ENCODE measurements at places on chromosomes 2 and 18.
A peak's percentile ranks its signal among the peaks of the same experiment; 100 is the strongest.

DNA sequence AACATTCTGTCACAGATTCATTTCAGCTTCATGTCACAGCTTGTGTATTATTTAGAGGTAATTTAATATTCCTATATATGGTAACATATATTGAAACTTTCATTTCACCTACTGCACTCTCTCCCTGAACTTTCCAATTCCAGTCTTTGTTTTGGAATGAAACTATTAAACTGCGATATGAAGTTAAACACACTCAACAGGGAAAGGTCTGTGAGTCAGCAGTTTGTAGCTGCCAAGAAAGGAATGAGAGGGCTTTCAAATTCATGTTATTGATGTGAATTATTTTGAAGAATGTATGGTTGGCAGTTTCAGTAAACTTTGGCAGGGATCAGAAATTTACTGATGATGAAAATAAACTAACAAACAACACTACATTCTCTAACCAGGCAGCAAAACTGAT, 148.3 kb downstream of the HNMT start:
- DNase-seq, result no peak

- DNase-seq, result no peak
Measured at GRCh38 chr2:112812318-112813267, 24.0 kb downstream of the IL1B start.

GRCh38 chr18:25646971-25647370, 295.0 kb upstream of the ZNF521 start:
- DNase-seq, result no peak

GRCh38 chr2:33058716-33059470, 112.1 kb downstream of the LTBP1 start:
- peak; percentile 95 for DNase-seq

- no peak for DNase-seq
Measured at GRCh38 chr2:85794491-85795121, 40.8 kb downstream of the ATOH8 start.

DNA sequence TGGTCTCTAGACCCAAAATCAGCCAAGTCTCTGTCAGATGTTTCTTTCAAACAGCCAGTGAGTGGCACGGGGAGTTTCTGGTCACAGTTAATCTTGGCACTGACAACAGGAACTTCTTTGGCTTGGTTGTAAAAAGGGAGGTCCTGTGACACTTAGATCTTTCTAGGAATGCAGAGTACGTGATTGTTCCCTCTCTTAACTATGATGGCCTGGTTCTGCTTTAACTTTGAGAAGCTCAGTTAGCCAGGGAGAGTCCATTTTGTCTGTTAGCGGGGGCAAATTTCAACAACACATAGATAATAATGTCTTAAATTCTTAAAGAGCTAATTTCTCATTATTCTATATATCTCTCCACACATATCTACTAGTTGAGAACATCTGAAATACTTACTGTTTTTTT, 344.5 kb upstream of the LRRTM4 start:
- no peak for DNase-seq

DNA sequence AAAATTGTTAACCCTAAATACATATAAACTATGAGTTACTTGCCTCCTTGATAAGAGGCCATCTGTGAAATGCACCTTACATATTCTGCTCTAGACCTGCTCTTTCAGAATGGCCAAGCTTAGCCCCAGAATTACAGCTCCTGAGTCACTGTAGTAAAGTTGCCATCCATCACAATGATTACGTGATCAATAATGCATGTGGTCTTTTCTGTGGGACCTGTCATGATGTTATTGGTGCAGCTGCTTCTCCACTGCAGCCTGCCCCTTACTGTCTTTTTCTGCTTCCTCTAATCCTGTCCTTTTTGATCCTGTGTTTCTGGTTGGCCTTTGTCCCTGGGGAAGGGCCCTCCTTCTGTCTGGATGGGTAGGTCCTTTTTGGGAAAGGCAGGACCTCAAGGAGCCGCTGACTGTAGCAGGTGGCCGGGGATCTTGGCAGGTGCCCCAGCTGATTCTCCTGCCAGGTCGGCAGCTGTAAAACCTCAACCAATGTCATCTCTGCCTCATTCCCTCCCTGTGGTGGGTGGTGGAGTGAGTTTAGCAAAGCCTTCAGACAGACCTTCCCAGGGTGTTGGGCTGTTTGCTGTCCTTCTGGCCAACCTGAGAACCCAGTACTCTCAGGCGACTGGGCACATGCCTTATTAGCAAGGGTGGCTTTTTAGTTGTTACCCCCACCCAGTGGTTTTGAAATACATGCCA, 126.2 kb upstream of the EML6 start:
- DNase-seq, result peak; percentile 12

DNA sequence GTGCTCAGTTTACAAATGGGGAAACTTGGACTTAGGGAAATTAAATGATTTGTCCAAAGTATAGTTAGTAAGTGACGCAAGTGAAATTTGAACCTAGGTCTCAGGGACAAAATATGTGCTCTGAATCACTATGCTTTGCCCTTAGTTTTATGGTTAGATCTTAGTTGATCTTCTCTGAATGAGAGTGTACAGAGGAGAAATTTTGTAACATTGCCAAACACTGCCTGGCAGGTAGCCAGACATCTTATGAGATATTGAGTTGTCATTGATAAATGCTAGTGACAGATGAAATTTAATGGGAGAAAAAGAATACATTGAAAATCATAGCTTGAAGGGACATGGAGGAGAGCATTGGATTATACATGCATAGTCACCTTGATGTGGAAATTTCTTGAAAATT, 91.4 kb downstream of the GALNT1 start:
- no peak for DNase-seq

GRCh38 chr2:38554973-38555595, 47.6 kb downstream of the HNRNPLL start:
- DNase-seq, result no peak

GRCh38 chr18:45801416-45802004, 24.0 kb upstream of the SIGLEC15 start:
- no peak for DNase-seq

DNA sequence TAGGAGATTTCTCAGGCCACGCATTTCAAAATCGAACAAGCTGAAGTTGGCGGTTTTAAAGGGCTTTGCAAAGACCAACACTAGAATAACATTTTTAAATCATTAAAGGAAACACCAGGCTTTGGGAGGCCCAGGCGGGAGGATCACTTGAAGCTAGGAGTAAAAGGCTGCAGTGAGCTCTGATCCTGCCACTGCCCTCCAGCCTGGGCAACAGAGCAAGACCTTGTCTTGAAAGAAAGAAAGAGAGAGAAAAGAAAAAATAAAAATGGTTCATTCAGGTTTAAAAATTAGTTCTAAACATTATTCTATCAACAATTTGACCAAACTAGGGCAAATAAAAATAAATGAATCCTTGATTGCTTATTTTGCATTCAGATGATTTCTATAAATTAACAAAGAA, 789 bp upstream of the CHST9 start:
- no peak for DNase-seq

GRCh38 chr18:63949068-63949737, at the start of gene HMSD:
HMSD (plus strand) TSS chr18:63949301; CDS start chr18:63953456, 4,155 bp downstream.
- peak; percentile 39 for DNase-seq

- peak; percentile 10 for DNase-seq
Measured at GRCh38 chr2:230068651-230069055, at the start of gene SLC16A14. SLC16A14 (minus strand) TSS chr2:230068924; CDS start chr2:230059352, 9,572 bp downstream.

DNA sequence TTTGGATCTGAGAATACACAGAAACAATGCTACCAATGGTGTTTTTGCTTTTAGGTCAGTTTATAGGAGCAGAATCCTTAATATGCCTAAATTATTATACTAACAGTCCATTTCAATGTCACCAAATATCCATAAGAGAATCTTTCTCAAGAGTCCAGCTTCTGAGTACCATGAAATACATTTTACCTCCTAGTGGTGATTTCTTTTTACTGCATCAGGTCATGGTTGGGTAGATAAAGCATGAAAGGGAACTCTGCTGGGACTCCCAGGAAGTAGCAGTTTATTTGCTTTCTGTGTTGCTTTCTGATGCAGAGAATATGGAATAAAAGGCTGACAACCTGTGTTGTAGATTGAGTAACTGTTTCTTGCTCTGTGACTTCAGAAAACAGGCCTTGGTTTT, 115.6 kb downstream of the PPP1R1C start:
- no peak for DNase-seq

DNA sequence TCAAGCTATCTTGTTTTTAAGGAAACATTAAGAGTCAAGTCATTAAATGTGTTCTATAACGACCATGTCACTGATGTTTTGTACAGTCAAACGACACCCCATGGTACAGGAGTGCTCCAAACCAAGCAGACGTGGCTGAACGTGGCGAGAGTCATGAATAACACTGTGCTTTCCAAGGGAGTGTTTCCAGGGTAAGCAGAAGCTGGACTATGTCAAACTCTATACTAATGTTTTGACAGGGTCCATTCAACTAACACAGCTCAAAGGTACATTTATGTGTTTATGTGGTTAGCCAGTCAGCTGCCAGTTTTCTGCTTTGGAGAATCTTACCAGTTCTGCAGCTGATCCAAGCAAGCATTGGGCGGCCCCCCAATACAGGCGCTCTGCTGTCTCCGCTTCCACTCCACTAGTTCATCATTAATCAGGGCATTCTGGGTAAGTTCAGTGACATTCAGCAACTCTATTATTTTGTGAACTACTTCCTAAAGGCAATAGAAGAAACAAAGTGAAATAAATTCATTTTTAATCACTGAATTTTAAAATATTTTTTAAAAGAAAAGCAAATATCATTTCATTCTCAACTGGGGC, 16.4 kb downstream of the STAT1 start:
- no peak for DNase-seq

DNA sequence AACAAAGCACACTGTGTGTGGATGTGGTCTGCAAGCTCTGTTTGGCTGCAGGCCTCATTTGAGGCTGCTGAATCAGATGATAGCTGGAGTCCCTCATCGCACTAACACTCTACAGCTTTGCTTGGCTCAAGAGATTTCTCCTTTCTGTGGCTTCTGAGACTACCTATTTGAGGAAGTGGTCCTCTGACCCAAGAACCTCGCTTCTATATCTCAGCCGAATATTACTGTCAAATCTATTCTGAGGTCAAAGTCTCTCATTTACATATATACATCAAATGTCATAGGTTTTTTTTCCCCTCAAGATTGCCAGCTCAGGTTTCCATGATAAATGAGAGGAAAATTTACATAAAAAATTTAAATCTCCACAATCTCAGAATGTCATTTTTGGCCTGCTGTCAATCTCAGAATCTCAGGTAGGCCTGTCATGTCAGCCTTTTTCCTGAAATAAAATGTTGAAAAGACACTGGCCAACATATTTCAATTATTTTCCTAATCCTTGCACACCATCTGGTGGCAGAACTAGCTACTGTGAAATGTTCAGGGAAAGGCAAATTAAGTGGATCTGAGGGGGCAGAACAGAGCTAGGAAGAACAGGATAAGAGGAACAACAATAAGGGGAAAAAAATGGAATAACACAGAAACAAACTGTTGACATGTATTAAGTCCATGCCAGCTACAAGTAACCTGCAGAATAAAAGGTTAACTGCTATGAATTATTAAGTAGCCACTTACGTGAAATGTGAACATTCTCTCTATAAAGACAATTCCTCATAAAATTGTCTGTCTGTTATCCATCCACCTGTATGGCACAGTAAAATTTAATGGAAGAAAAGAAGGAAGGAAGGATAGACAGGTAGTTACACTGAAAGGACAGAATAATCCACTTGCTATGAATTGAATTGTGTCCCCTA, 39.3 kb downstream of the AP1S3 start:
- DNase-seq, result no peak

- DNase-seq, result no peak
Measured at GRCh38 chr2:65024149-65024829, 31.9 kb upstream of the CEP68 start.

DNA sequence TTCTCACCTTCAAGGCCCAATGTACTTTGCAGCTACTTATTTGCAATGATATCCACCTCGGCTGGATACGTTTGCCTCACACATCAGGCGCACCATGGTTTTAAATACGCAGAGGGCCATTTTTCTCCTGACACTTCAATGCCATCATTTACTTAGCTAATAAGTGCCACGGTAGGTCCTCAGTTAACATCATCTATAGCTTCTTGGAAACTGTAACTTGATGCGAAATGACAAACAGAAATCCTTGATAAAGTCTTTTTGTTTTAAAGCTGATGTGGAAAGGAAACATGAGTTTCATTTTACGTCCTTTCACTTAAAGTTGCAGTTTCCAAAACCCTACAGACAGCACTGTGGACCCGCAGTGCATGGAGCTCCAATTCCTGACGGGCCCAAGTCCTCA, 37.1 kb downstream of the ZNF516 start:
- no peak for DNase-seq

- DNase-seq, result no peak
Measured at GRCh38 chr2:30639836-30640235, 167.4 kb downstream of the CAPN13 start.

DNA sequence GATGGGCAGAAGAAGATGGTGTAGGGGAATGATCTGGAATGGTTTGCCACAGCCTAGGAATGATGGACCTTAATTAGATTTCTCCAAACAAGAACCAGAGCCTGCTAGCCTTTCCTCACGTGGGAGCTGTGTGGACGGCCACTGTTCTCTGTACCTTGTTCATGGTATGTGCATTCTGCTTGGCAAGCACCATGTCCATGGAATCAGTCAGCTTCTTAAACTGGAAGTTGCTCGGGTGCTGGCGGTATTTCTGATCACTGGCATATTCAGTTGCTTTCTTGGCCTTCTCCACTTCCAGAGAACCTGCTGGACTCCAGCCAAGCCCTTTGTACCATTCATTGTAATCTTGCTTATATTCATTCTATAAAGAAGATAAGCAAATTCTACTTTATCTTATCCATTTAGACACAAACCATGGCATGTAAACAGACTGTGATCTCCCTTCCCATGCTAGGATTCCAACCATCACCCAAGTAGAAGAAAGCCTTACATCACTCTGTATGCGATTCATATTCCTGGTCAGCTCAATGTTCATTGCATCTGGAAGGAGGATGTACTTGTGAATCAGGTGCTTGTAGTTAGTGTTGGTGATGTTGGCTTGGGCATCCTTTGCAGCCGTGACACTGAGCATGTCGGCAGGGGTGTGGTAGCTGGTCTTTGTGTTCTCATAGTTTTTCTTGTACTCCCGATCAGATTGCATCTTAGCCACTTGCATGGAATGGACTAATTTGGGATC, 78.4 kb downstream of the NEB start:
- no peak for DNase-seq

DNA sequence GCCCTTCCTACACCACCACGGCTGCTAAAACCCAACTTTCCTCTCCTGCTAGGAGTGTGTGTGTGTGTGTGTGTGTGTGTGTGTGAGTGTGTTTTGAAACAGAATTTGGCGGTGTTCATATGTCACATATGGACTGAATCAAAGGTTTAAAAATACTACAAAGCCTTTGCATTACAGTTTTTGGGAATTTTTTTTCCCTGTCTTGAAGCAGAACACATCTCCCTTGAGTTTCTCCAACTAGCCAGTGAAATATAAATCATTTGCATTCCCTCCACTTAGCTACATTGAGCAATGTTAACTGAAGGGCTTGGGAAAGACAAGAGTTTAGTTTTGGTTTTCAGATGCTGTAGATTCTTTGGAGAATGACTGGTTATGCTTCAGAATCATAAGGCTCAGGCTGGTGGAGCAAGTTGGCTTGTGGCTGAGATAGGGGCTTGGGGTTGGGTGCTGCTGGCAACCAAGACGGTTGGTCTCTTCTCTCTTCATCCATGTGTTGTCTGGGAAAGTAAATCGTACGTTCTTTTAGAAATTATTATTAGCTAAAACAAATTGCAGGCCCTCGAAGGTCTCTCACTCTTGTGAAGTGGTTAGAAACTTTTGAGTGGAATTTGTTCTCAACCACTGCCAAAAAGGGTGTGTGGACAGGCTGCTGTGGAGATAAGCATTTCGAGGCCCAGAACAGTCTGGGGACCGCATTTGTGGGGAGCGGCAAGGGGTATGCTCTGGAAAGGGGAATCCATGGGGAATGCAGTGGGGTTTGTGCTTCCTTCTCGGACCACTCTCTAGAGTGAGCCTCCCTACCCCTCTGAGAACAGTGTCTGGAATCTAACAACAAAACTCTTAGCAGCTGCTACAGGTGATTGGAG, 1.4 kb downstream of the NRP2 start:
- no peak for DNase-seq

Measured in NCI-H187 treated with DMSO at 0.1 percent for 48 hours (cell line).